ENCODE measurements at places on chromosomes 7 and 10.
A peak's percentile ranks its signal among the peaks of the same experiment; 100 is the strongest.

DNA sequence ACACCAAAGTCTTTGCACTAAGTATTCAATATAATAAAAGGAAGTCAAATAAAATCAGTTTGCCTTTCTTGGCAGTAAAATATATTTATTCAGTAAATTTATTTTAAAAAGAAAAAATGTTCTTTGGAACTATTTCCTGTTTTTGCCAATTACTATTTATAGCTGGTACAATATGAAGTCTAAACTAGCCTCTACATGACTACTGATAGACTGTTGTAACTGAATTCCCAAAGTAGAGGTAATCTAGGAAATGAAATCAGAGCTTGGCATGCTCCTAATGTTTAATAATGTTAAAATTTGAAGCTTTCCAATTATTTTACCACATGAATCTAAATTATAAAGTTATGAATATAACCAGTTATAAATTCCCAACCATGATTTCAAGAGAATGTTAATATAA, 385.5 kb downstream of the SEMA3D start:
- DNase-seq: no peak

DNA sequence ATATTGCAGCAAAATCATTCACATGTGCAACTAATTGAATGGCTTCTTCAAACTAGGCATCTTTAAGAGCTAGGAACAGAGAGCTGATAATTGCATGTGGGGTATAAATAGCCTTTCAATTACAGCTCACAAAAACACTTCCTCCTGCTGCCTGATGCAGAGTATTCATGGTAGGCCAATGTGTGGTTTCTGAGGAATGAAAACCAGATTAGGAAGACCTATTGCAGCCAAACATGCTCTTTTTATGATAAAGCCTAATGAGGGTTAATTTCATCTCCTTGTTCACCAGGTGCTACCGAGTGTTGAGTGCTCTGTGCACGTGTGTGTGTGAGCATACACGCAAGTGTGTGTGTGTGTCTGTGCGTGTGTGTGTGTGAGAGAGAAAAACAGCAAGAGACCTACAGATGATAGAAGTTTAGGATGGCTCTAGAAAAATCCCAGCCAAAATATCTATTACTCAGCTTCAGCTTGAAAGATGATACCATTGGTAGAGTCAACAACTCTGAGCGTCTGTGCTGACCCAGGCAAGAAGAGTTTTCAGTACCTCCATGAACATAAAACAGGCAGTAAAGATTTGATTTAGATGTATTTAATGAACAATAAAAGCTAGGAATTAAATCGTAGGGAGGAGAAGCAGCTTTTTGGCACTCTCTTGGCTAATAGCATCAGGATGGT, 448.5 kb upstream of the ANKRD30A start:
- no peak for DNase-seq

DNA sequence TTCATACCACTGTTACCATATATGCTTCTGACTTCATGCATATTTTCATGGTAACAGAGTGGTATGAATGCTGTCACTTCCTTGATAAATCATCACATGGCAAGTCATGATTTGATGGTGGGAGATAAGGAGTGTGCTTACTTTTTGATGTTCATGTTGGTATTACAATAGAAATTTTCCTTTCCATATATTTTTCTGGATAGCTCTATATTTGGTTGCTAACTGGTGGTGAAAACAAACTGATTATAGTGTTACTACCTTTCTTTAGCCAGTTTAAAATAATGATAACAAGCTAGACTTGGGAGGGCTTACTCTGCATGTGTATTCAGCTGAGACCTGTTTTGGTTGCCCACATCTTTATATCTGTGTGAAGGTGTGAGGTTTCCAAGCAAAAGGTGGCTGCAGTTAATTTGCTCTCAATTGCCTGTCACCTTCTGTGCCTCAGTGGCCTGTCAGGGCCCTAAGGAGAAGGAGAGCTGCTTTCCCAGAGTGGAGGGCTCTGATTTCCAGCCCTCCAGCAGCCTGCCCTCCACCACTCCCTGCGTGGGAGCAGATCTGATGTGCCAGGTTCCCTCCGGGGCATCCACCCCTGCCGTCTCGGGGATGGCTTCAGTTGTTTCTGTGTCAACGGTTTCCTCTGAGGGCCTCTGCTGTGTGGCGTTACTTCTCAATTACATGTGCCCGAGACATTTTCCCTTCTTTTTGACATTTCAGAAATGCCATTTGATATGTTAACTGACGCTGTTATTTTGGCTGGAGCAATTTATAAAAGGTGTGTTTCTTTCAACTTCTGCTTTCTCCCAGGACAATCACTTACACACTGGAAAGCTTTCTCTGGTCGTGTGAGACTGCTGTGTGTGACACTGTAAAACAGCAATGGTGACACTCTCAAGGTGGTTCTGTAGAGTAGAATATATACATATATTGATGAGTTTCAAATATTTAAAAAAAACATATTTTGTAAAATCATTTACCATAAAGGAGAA, 107.7 kb upstream of the KLF6 start:
- DNase-seq: no peak

DNA sequence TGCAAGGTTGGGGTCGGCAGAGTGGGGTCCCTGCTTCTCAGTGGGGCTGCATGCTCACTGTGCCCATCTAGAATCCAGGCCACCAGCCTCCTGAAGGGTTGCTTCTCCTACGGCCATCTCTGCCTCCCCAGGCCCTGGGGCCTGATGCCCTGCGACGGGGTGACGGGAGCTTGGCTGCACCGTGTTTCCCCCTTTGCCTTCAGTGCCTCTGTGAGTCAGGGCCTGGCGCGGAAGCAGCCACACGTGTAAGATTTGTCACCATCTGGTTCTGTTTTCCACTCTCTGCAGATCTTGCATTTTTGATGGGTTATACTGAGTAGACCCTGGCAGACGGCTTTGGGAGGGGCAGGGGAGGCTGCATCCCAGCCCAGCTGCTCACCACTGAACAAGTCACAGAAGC, 7.2 kb downstream of the ADAMTS14 start:
- DNase-seq: no peak

- DNase-seq: no peak
These were observed 43.2 kb downstream of the MCMBP start for GRCh38 chr10:119829429-119829828.

GRCh38 chr7:55467047-55467593, 102.0 kb downstream of the LANCL2 start:
- DNase-seq: no peak

GRCh38 chr10:110867807-110868465, 3.8 kb upstream of the PDCD4 start:
- no peak for DNase-seq

DNA sequence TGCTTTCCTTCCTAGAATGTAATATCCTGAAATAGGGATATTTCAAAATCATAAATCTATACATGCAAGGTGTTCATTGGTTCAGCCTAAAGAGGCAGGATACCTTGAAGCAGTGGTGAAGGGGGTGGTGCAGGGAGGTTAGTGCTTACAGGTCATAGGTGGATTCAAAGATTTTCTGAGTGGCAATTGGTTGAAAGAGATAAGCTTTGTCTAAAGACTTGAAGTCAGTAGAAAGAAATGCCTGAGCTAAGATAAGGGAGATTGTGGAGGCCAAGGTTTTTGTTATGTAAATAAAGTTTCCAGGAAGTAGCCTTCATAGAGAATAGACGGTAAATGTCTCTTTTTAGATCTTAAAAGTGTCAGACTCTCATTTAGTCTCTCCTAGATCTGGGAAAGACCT, 741.2 kb upstream of the ZWINT start:
- DNase-seq: no peak

DNA sequence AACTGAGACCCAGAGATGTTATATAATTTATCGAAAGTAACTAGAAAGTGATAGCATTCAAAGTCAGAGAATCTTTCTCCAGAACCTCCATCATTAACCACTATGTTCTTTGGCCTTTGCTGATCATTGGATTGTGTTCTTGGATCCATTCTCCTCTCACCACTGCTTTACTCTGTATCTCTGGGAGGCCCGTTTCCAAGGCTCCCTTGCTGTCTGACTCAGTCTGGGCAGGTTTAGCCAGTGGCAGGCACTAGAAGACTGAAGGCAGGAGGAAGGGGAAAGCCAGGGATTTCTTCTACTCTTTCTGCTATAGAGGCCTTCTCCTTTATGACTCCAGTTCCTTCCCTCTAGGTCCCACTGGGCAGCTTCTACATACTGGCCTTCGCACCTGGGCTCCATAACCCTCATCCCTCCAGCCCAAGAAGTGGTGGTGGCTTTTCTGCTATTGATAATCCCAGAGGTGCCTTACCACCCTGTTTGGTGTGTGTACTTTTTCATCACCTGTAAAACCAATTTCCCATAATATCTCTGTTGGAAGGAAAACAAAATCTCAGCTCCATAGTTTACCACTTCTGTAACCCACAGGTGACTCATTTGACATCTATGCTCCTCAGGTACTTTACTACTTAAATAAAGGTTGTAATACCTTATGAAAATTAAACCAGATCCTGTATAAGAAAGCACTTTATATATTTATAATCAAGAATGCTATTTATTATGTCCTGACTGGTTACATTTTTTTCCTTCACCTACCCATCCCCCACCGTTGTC, 36.0 kb downstream of the BCAP29 start:
- DNase-seq: no peak

- DNase-seq: peak; percentile 95
These were observed 158.8 kb downstream of the SKAP2 start for GRCh38 chr7:26705567-26705966.

- DNase-seq: peak; percentile 73
These were observed 155.7 kb downstream of the TRIL start for GRCh38 chr7:28802450-28802849.

DNA sequence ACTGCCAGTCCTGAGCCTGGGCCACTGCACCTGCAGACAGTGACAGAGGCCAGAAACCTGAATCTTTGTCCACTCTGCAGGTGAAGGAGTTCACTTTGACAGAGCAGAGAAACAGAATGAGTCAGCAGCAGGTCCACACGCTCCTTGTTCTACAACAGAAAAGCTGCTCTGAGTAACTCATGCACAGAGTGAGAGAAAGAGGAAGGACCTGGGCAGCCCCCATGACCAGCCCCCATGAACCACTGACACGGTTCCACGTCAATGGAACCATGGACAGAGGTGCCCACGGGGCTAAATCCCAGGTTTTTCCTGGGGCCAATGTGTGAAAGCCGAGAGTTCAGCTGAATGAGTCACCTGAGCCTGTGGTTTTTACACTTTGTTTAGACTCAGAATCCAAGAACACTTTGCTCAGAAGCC, 40.8 kb upstream of the CTBP2 start:
- no peak for DNase-seq

GRCh38 chr7:133048589-133048988, 33.3 kb downstream of the CHCHD3 start:
- no peak for DNase-seq

DNA sequence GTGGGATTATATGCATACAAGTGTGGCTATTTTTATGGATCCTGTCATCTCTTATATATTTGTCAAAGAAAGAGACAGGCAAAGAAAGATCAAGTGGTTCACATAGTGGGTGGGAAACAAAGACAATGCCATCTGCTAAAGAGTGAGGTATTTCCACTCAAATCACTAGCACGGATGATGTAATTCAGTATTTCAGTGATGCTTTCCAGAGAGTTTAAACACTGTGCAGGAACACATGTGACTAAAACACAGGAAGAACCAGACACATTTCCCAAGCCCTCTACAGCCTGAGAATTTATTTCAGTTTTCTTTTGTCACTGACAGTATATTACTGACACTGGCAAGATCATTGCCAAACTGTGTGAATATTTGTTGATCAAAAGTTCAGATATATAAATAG, 885.7 kb upstream of the CELF2 start:
- DNase-seq: no peak

- peak; percentile 70 for DNase-seq
These were observed 81.1 kb downstream of the ZMIZ1 start for GRCh38 chr10:79149662-79150443.

DNA sequence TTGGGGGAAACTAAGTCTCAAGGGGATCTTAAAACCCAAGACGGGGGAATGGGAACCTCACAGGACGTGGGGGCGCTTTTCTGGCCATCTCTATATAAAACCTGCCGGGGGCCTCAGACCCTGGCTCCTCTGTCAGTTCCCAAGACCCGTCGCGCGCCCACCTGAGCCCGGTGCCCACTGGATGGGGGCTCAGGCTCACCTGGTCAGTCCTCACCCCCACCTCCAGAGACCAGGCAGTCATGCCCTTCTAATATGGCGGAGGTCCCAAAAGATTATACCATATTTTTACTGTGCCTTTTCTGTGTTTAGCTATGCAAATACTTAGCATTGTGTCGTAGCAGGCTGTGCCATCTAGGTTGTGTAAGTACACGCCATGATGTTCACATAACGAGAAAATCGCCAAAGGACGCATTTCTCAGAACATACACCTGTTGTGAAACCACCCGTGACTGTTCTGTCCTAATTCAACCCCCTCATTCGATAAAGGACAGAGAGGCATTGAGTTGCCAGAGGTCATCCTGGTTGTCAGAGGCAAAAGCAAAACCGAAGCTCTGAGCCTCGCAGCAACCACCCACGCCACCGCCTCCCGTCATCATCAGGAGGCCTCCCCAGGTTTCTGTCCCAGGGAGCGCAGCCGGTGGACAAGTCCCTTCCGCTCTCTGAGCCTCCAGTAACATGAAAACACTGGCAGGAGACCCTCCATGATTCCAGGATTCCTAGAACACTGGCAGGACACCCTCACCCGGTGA, 28.9 kb downstream of the OAT start:
- no peak for DNase-seq

- peak; percentile 74 for DNase-seq
These were observed 153.8 kb downstream of the COBL start for GRCh38 chr7:51162724-51163329.

- no peak for DNase-seq
These were observed 54.3 kb downstream of the LOXL4 start for GRCh38 chr10:98213740-98214139.

DNA sequence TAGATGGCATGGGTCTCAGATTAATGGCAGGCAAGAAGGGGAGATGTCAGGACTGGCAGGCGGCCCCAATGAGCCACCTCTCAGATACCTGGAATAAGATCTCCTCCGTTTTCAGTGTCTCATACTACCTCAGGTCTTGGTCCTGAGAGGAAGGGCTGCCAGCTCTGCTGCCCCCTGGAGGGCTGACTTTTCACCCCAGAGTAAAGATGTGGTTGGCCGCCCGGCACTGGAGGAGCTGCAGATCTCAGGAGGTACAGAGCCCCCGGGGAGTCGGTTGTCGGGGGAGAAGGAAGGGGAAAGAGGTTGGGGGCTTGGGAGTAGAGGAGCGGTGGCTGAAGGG, 642 bp upstream of the COL13A1 start:
- no peak for DNase-seq

DNA sequence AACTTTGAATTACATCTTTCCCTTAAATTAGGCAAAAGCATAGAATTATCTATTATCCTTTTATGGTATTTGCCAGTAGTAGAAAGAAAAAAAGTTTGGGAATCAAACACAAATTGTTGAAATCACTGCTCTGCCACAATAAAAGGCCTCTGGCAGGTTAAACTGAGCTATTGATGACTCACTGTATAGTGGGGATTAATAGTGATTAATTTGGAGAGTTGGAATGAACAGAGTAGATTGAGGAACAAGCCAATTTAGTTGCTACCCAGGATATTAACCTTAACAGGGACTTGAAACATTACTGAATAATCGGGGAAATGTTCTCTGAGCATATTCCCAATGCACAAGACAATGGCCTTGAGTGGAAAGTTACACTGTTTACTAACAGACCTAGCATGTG, 33.1 kb downstream of the MASTL start:
- no peak for DNase-seq

Data from HS-5 (cell line).